ENCODE measurements at places on chromosomes 6 and 20.
A peak's percentile ranks its signal among the peaks of the same experiment; 100 is the strongest.

- DNase-seq = no peak
Measured at GRCh38 chr20:9129756-9130155, 60.9 kb downstream of the PLCB4 start.

- no peak for DNase-seq
Measured at GRCh38 chr6:22476811-22477390, 92.5 kb upstream of the HDGFL1 start.

- no peak for DNase-seq
Measured at GRCh38 chr6:110653381-110653780, 161.9 kb downstream of the CDK19 start.

GRCh38 chr20:59633656-59634251, 29.4 kb downstream of the PHACTR3 start:
- DNase-seq = no peak

DNA sequence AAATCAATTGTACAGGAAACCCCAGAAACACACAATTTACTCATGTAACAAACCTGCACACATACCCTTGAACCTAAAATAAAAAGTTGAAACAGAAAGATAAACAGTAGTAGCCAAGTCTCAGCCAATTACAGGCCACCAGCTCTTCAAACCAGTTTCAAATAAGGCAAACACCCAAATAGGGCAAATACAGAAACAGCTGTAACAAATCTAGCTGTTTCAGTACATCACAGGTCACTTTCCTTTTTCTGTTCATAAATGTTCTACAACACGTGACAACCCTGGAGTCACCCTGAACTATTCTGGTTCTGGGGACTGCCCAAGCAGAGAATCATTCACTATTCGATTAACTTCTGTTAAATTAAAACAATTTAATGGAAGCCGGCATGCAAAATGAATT, 329.0 kb downstream of the GJA1 start:
- DNase-seq = no peak

DNA sequence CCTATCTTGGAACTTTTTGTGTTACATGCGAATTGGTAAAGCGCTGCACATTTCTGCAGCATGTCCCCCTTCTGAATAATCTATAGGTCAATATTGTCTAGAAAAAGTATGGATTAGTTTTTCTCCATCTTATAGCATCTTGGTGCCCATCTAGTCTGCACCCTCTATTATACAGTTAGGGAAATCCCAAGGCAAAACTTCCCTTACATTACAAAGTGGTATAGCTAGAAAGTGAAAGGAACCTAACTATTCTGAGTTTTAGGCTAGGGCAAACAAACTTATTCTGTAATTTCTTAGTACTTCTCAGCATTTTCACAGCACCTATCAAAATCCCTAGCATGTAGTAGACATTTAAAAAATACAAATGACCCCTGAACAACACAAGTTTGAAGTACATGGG, 133.5 kb upstream of the CCDC28A start:
- DNase-seq = no peak

GRCh38 chr20:58131551-58132142, 96.8 kb downstream of the ANKRD60 start:
- no peak for DNase-seq

GRCh38 chr6:136607932-136608772, 57.9 kb upstream of the MAP7 start:
- DNase-seq = peak; percentile 81

Measured in activated CD4-positive, CD25-positive, alpha-beta regulatory T cell treated with anti-CD3 and anti-CD28 coated beads, Interleukin-2, amount 50 U/mL, for 72 hours (primary cell).